IPS-NIHi11 (cell line): ENCODE measurements at places on chromosomes 3 and 15.

- DNase-seq = no peak
Observed at GRCh38 chr15:89118481-89118989, 30.3 kb downstream of the ABHD2 start.

- DNase-seq = no peak
Observed at GRCh38 chr3:49294343-49294742, 17.3 kb upstream of the C3orf62 start.

DNA sequence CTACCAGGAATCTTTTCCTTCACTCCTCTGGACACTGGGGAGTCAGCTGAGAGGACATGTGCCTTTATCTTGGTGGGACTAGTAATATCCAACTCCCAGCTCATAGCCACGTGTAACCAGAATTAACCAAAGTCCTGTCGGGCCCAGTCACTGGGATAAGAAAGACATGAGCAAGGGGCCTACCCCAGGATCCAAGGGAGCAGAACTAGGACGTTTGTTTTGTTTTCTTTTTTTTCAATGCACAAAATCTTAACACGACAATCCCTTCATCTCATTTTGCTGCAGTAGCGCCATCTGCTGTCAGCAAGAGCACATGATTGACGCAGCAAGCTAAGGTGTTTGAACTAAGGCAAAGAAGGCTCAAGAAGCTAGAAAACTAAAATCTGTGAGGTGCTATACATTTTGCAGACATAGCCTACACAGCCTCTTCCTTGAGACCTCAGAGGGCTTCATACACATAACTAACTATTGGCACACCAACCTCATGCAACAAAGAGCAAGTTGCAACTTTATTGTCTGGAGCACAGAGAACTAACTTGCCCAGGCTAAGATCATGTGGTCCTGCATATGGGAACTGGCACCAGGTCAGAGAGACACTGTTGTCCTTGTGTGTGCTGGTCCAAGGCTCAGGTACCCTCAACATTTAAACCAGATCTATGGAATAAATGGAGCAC lies 43.6 kb downstream of the RLBP1 start:
- peak; percentile 73 for DNase-seq

- DNase-seq = no peak
Observed at GRCh38 chr3:66383998-66384745, 116.7 kb downstream of the LRIG1 start.

- no peak for DNase-seq
Observed at GRCh38 chr3:37535526-37536432, 325.9 kb upstream of the CTDSPL start.

- DNase-seq = no peak
Observed at GRCh38 chr3:143441516-143442171, 322.1 kb downstream of the CHST2 start.

GRCh38 chr3:36943601-36944000 lies 1.3 kb downstream of the TRANK1 start:
- no peak for DNase-seq

DNA sequence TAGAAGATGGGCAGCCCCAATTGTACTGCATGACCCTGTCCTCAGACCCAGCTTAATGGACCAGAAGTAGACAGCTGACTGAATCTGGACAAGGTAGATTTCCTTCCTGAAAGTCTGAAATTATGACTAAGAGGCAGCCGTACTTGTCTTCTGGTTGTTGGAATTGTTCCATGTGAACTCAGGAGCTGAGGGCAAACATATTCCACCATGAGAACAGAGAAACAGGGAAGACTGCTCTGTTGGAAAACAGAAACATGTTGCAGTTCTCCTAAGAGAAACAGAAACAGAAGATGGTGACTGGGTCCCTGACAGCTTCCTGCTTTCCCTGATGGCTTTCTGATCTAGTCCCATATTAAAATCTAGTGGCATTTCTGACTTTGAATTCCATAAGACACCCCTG lies 24.1 kb downstream of the POPDC2 start:
- no peak for DNase-seq

GRCh38 chr3:52177701-52178042 lies 20.3 kb upstream of the ALAS1 start:
- no peak for DNase-seq

DNA sequence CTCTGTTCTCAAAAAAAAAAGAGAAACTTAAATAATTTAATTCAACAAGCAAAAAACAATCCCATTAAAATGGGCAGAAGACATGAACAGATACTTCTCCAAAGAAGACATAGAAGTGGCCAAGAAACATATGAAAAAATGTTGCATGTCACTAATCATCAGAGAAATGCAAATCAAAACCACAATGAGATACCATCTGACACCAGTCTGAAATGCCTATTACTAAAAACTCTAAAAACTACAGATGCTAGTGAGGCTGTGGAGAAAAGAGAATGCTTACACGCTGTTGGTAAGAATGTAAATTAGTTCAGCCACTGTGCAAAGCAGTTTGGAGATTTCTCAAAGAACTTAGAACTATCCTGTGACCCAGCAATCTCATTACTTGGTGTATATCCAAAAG lies 382.9 kb downstream of the OTOL1 start:
- DNase-seq = no peak

GRCh38 chr3:153628591-153628990 lies 466.6 kb downstream of the RAP2B start:
- no peak for DNase-seq

DNA sequence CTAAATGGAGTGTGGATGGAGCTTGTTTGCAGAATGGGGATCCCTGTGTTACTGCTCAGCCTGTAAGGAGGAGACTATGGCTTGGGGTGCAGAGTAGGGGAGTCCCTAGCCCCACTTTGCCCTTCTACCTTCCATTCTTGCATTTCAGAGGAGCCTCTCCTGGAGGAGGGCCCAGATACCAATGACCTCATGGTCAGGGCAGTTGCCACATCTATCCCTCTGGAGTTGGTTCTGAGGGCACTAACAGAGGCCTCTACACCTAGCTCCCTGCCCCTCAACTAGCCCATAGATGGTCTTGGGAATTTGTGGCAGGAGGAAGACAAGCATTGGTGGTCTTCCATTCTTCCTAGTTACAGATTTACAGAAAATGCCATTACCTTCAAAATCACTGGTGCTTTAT lies 6.1 kb downstream of the SKOR1 start:
- no peak for DNase-seq
